ENCODE measurements at places on chromosomes 13 and 19.

- no peak for DNase-seq
Measured at GRCh38 chr19:46413262-46414031, at the start of gene CCDC8. Gene CCDC8 (minus strand): TSS chr19:46413564. CDS start chr19:46412810, 754 bp downstream.

DNA sequence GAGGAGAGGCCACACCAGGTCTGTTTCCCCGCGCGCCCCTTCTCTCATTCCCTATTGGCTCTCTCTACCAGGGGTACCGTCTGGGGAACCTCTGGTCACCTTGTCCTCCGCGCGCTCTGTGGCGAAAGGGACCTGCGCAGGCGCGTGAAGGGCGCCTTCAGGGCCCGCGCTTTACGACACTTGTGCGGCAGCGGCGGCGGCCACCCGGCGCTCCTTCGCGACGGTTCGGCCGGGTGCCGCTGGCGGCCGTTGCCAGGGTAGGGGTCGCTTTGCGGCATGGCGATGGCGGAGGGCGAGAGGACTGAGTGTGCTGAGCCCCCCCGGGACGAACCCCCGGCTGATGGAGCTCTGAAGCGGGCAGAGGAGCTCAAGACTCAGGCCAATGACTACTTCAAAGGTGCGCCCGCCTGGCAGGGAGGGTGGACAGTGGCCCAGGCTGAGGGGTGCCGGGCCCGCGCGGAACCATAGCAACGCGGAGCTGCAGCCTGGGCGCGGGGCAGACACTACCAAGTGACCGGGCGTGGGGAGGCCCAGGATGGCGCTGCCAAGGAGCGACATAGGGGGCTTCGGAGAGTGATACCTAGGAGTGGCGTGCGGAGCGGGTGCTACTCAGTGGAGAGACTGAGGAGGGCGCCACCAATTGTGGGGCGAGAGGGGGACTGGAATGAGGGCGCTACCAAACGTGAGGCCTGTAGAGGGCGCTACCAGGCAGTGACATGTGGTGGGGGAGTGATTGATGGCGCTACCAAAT is at the start of gene PPP5C:
Gene PPP5C, plus strand, starts transcription at position 267 of the 751 bp plus-strand sequence. Its CDS starts 10 bp downstream, at position 277.
- peak; percentile 76 for DNase-seq

DNA sequence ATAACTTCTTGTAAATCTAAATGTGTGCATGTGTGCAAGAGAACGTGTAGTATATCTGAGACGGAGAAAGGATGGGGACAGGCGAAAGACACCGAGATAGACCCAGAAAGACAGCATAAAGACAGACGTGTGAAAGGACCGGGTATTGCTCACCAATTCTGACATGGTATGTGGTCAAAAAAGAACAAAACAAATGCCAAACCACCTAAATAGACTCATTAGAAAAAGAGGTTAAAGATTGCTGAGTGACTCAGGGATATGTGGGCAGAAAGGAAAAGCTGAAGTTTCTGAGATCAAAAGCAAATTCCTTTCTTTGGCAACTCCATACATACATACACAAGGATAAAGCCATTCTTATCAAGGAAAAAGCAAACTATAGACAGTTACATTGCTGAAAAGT is 179.7 kb upstream of the TSC22D1 start:
- no peak for DNase-seq

DNA sequence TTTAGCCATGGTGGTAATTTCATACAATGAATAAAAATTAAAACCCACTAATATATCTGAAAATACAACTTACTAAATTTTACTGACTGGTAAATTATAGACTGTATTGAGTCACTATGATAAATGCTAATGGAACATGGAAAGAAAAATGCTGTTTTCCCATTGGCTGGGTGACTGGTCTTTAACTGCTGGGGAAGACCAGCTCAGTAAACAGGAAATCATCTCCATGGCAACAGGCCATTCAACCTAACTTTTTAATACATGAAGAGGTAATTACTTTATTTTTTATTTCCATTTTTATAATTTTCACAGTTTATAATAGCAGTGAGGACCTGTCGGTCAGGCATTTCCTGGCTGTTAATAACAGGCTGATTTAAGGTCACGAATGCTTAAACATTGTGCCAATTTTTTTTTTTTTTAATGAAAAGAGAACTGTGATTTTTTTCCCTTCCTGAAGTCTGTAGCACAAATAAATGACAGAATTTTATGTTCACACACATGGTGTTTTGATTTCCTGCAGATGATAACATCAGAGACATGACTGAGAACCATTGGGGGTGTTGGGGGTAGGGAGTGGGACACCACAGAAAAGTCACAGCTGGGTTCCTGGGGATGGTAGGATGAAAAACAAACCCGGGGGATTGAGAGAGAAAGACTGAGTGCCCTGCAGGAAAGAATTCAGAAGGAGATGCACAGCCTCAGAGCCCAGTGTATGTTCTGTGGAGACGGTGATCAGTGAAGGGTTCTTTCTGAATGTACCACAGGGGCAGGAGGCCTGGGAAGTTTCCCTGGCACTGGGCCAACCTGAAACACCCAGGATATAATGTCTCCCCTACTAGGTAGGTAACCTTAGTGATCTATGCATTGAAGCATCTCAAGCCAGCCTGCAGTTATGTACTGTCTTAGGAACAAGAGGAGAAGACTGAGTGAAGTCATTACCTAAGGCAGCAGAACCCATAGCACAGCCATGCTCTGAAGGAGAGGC is 297.1 kb downstream of the COG6 start:
- no peak for DNase-seq

DNA sequence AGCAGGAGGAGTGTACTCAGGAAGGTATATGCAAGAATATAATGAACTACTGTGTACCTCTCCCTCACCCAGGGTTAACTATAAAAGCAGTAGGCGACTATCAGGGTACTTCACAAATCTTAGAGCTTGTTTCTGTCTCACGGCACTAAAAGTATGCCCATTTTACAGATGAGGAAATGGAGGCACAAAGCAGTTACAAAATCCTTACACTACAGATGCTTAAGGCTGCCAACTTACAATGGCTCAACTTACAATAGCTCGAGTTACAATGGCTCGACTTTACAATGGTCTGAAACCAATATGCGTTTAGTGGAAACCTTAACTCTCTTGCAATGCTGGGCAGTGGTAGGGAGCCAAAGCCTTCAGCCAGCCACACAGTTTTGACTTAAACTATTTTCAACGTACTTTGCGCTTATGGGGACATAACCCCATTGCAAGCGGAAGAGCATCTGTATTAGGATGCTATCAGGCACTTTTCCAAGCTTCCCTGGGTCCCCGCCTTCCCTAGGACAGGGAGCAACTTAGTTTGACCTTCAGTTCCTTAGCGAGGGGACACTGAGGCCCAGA is 4.1 kb downstream of the FCER2 start:
- DNase-seq: no peak

DNA sequence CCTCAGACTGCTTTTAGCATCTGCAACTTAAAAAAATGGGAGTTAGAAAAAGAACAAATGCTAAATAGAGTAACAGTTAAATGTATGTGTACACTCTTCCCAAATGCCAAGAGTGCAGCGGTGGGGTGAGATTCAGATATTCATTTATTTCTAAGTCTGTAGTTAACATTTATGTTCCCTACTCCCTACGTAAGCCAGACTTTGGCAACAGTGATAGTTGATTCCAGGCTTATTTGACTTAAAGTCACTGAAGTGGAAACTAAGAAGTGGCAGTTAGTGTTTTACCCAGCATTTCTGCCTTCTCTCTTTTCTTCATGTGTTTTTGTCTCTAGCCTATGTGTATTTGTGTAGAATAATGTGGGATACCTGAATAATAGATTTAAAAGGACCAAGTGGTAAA is 4.5 kb downstream of the MIR17HG start:
- no peak for DNase-seq

GRCh38 chr13:71626421-71627117 is 240.4 kb downstream of the DACH1 start:
- DNase-seq: no peak

DNA sequence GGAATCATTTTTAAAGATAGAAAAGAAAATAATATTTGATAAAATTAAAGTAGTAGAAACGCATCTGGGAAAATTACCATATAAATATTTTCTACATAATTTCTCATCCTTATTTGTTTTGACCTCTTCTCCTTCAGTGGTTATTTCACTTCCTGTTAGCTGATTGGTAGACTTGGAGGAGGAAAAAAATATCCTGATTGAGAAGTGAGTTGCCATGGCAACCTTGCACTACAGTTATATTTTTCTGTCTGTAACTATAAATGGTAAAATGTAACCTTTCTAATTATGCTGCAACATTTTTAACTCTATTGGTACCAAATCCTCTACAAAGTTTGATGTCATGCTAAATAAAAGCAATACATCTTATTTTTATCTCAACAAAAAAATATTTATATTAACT is 45.2 kb downstream of the SCEL start:
- DNase-seq: no peak

GRCh38 chr19:37929355-37929923 is 22.4 kb downstream of the SIPA1L3 start:
- DNase-seq: no peak

DNA sequence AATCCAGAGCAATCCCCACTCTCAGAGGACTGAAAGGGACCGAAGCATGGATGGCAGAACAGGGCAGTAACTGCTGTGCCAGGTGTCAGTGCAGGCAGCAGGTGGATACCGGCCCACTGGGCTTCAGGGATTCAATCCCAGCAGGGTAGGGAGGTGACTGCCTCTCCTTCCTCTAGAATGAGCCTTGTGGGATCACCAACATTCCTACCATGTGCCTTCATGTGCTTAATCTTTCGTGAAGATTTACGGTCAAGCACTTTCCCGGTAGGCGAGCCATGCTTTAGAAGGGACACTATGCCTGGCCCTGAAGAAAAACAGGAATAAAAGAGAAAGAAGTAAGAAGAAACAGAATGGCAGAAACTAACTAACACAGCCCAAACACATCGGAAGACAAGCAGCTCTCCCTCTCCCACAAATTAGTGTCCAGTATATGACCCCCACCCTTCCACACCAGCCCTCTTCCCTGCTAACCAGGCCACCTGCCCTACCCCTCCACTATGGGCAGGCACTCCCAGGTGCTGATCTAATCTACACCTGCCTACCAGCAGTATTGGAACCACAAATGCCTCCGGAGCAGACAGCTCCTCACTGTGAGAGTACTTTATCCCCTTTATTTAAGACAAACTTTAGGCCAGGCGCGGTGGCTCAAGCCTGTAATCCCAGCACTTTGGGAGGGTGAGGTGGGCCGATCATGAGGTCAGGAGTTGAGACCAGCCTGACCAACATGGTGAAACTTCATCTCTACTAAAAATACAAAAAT is 162.5 kb downstream of the NUFIP1 start:
- DNase-seq: no peak

DNA sequence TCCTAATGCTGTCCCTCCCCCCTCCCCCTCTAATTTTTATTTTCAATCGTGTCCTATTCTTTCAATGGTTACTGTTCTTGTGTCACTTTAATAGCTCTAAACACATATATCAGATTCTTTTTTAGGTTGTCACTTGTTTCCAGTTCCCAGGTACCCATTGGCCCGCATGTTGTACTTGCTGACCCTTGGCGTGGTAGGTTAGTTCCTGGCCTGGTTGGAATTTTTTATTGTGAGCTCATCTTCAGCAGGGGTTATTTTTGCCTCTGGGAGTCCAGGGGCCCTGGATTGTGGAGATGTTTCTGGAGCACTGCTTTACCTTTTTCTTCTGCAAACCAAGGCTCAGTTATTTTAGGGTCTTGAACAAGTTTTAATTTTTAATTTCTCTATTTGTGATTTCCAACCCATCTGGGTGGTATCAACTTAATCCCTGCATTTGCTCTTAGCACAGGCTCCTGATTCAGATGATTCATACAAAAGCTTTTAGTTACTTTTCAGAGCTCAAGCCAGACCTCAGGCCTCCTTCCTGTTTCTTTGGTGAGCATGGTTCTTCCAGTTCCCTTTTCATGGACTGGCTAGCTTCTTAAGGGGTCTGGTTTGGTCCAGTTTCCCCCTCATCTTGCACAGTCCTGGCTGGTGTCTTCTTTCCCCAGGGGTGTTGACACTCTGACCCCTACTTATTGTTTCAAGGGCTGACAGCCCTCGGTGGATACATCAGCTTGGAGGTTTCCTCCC is 220.5 kb downstream of the TM9SF2 start:
- no peak for DNase-seq

DNA sequence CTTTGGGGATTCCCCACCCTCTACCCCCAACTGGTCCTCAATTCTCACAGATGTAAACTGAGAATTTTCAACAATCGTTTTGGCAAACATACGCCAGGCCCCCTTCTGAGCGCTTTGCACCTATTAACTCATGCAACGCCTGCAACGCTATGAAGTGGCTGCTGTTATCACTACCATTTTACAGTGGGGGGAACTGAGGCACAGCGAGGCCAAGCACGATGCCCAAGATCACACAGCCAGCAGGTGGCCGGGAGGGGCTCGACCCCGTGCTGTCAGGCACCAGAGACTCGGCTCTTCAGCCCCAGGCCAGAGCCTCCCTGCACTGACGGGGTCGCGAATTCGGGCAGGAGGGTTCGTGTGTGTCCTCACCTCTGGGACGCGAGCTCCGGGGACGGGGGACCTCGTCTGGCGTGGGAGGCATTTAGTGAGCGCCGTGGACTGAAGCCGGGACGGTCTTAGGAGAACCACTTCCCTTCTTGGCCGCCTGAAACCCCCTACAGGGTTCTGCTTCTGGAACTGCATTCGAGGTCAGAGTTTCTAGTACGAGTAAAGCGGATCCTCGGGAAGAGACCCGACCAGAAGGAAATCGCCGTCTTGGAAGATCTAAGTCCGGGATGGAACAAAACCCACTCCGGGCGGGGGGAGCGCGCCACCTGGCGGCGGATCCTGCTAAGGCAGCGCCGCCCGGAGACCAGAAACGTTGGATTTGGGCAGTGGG is 21.0 kb downstream of the ZNF114 start:
- peak; percentile 62 for DNase-seq

- DNase-seq: no peak
Measured at GRCh38 chr13:95122063-95122462, 179.2 kb downstream of the ABCC4 start.

- DNase-seq: no peak
Measured at GRCh38 chr19:31944326-31944725, 401.1 kb upstream of the ZNF507 start.

GRCh38 chr19:29681422-29682235 is 16.4 kb downstream of the PLEKHF1 start:
- DNase-seq: no peak

GRCh38 chr19:30310602-30311263 is 61.5 kb upstream of the ZNF536 start:
- DNase-seq: no peak

GRCh38 chr13:36357692-36358091 is 11.5 kb upstream of the SPART start:
- no peak for DNase-seq

GRCh38 chr19:1492474-1493006 is 1.6 kb downstream of the REEP6 start:
- DNase-seq: no peak

GRCh38 chr19:51559240-51559639 is 11.8 kb upstream of the ZNF175 start:
- no peak for DNase-seq

DNA sequence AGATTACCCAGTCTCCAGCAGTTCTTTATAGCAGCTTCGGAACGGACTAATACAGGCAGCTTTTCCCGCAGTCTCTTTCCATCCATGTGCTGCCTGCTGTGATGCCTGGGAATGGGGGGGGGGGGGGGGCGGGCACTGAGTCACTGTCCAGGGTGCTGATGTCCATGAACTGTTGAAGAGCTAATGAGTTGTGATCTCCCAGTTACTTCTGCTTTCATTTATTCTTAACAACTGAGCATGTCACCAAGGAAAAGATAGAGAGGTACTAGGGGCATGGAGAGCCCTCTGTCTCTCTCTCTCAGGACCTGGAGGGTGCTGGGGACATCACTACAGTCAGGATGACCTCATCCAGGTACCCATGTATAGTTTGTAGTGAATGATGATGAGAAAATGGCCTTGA is 20.3 kb upstream of the CEACAM1 start:
- no peak for DNase-seq

- no peak for DNase-seq
Measured at GRCh38 chr13:43227721-43228120, 204.3 kb downstream of the DNAJC15 start.

GRCh38 chr19:35264268-35265125 is 4.3 kb upstream of the USF2 start:
- no peak for DNase-seq

Measured in effector CD4-positive, alpha-beta T cell (primary cell).